LNCaP clone FGC (cell line): ENCODE measurements at places on chromosomes 2 and 18.

DNA sequence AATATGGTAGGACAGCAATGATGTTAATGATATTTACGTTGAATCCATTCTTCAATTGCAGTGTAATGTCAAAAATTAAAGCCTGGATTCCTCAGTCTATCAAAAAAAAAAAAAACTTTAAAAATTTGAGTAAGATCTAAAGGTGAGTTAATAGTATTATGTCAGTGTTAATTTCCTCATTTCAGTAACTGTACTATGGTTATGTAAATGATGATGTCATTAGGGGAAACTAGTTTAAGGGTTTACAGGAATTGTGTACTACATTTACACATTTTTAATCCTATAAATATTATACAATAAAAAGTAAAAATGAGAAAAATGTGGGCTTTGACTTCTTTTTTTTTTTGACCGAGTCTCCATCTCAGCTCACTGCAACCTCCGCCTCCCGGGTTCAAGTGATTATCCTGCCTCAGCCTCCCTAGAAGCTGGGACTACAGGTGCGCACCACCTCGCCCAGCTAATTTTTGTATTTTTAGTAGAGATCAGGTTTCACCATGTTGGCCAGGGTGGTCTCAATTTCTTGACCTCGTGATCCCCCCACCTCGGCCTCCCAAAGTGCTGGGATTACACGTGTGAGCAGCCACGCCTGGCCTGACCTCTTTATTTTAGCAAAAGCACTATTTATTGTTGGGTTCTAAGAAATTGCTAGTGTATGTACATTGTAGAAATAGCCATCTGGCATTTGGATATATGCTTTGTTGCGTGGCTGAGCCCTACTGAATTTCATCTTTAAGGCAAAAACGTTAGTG lies 106.5 kb downstream of the XIRP2 start:
- DNase-seq: no peak

DNA sequence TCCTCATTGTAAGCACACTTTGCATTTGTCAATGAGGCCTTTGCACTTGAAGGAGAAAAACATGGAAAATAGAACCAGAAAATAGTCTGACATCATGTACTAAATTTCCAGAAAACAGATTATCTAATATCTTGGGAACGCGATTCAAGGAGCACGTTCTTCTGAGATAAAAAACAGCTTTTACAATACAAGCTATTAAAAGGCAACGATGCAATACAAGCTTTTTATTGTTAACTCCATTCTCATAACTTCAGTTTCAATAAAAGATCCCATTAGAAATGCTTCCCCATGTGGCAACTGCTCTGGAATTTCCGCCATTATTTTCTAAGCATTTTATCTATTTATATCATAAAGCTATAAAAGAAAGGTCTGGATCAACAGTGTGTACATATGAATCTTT lies 40.3 kb downstream of the NRXN1 start:
- DNase-seq: no peak

DNA sequence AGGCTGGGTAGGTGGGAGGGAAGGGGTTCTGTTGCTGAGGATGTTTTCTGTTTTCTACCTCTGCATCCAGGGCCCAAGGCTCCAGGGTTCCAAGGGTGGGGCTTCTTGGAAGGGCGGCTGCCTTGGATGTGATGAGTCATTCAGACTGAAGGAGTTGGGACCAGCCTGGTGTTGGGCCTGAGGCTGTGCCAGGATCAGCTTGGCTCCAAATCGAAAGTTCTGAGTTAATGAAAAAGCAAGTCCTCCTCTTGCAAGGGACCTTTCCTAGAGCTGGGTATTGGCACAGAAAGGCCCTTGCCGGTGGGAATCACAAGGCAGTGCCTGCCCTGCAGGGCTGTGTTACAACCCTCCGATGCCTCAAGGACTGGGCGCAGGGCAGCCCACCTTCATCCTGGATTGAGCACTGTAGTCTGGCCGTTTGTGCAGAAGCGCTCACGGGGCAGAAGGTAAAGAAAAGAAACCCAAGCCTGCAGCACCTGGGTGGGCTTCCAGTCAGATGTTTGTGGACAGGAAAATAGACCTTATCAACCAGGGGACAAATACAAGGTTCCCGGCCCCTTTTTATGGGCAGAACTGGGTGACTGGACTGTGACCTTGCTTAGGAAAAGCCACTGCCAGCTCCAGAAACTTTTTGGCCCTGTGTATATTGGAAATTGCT lies 52.5 kb upstream of the MCFD2 start:
- DNase-seq: no peak

DNA sequence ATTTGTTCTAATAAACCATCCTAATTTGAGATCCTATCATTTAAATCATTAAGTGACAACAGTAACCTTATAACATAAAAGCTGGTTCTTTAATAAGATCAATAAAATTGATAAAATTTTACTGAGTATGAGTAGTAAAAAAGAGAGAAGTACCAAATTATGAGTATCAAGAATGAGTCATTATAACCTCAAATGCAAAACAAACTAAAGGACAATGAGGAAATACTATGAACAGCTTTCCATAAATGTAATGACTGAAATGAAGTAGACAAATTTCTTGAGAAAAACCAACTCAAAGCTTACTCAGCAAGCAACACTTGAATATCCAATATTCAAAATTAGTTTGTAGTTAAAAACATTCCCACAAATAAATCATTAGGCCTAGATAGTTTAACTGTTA lies 433.0 kb downstream of the ZEB2 start:
- DNase-seq: no peak

DNA sequence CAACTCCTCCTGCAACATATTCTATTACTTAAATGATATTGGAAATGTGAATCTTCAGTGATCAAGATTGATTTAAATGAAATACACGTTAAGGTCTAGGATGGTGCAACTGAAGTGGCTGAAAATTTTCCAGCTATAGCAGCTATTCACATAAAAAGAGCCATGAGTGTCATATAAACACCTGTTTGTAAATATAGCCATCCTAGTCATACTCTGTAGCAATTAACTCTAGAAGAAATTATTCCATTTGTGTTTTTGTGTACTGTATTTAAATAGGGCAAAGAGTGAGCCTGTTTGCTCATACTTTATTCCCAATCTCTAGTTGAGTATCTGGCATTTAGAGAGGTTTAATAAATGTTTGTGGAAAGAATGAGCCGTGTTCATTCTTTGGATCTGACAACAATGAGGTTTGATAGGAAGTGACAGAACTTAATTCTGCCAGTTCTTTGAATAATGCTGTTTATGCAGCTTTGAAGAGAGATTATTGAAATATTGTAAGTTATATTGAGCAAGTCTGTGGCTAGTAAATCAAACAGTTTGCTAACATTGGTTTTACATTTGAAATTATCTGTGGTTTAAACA lies 49.7 kb downstream of the BABAM2 start:
- DNase-seq: no peak

DNA sequence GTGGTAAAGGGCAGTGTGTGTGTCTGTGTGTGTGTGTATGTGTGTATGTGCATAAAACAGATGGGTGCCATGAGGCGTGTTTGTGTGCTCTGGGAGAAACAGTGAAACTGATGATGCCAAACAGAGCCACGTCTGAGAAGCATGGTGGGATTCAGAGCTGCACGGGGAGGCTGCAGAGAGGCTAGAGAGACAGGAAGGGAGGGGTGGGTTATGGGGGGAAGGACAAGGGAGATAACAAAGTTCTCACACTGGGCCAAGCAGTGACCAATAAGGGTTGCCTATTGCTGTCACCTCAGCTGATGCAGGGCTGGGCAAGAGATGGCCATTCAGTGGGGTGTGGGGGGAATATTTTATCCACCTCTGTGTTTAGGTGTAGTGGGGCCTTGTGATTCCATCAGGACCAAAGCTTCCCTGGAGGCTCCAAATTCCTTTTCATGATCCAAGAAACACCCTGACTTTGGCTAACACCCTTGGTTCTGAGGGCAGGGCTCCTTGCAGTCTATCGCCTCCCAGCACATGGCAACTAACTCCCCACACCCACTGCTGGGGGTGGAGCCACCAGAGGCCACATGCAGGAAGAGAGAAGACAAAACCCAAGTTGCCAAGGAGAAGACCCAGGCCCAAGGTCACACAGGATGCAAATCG lies 54.2 kb upstream of the POMC start:
- DNase-seq: no peak

DNA sequence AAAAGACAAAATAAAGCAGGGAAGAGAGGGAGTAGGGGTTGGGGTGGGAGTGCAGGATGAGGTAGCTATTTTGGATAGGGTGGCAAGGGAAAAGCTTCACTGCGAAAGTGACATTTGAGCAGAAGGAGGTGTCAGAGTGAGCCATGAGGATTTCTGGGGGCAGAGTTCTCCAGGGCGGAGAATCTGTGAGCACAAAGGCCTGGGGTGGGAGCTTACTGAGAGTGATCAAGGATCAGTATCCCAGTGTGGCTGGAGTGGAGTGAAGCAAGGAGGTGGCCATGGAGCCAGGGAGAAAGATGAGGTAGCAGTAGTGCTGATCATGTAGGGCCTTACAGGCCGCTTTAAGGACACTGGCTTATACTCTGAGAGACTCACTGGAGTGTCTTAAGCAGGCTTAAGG lies 210.9 kb upstream of the FOSL2 start:
- no peak for DNase-seq

DNA sequence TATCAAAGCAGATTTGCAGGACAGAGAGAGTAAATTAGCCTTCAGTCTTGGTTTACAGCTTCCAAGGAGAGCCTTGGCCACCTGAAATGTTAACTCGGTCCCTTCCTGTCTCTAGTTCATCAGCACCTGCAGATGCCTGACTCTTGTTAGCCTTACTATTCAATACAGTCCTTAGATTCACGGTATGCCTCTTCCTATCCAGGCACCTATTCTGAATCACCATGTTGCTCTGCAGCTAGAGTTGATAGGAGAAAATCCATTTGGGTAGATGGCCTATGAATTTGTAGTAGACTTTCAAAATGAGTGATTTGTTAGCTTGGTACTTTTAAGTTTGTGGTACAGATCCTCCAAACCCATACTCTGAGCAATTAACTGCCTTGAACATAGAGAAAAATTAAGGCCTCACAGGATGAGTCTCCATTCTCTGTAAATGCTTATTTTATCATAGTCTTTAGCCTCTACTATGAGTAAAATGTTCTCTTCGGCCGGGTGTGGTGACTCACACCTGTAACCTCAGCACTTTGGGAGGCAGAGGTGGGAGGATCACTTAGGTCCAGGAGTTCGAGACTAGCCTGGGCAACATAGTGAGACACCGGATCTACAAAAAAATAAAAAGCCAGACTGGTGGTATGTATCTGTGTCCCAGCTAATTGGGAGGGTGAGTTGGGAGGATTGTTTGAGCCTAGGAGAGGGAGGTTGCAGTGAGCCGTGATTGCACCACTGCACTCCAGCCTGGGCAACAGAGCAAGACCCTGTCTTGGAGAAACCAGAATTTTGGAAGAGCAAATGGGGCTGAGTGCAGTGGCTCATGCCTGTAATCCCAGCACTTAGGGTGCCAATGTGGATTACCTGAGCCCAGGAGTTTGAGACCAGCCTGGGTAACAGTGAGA lies 32.9 kb downstream of the PTCD3 start:
- no peak for DNase-seq

DNA sequence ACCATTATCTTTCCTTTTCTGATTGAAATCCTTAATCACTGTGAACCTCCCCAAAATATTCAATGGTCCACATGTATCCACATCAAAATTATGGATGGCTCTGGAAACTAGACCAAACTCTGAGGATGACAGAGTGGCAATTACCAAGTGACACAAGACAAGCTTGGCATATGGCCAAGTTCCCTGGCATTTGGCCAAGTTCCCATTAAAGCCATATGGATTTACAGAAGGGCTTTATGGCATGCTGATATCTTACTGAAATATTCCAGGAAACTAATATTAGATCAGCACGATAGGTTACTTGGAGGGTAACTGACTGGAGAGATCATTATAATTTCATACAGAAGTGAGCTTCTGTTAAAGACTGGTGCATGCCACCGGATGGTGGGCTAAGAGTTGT lies 21.9 kb upstream of the CERS6 start:
- DNase-seq: peak; percentile 50

GRCh38 chr18:22998344-22998743 lies 65.2 kb downstream of the RBBP8 start:
- no peak for DNase-seq
